ENCODE measurements at places on chromosomes 5 and 9.

- DNase-seq = no peak
Measured at GRCh38 chr9:107847978-107848964, 358.7 kb upstream of the KLF4 start.

GRCh38 chr5:56102889-56103288 is 108.1 kb upstream of the IL6ST start:
- no peak for DNase-seq

DNA sequence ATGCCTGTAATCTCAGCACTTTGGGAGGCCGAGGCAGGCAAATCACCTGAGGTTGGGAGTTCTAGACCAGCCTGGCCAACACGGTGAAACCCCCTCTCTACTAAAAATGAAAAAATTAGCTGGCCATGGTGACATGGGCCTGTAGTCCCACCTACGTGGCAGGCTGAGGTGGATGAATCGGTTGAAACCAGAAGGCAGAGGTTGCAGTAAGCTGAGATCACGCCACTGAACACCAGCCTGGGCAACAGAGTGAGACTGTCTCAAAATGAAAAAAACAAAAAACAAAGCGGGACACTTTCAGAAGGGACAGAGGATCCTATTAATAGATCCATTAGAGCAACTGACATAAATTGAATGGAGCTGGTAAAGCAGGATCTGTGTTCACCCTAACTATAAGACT is 89.6 kb upstream of the SGCD start:
- DNase-seq = no peak

GRCh38 chr9:126561582-126561981 is 52.1 kb upstream of the LMX1B start:
- DNase-seq = no peak

GRCh38 chr9:86126998-86127972 is 27.9 kb upstream of the GOLM1 start:
- DNase-seq = no peak

GRCh38 chr5:169300468-169301385 is at the start of gene SLIT3:
Gene SLIT3 (minus strand): TSS chr5:169301139. CDS start chr5:169300709, 430 bp downstream.
- DNase-seq = no peak

GRCh38 chr5:66974256-66974655 is 222.3 kb downstream of the CD180 start:
- DNase-seq = no peak

DNA sequence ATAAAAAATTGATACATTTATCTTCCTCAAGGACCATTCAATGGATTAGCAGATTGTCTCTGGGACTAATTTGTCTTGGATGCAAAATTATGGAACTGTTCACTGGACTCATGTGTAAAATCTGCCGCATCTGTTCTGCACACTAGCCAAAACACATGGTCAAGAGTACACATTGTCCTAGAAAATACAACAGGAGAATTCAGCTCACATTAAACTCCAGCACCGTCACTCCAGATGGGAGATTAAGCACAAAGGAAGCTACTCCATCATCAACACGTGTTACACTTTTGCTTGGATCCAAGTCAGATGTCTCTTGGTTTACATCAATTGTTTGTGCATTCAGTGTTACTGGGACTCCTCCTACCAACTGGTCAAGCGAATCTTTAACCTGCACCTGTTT is 28.8 kb downstream of the C5 start:
- no peak for DNase-seq

GRCh38 chr5:104412649-104413240 is 850.2 kb upstream of the NUDT12 start:
- DNase-seq = no peak

- no peak for DNase-seq
Measured at GRCh38 chr9:36725777-36726356, 153.2 kb downstream of the MELK start.

DNA sequence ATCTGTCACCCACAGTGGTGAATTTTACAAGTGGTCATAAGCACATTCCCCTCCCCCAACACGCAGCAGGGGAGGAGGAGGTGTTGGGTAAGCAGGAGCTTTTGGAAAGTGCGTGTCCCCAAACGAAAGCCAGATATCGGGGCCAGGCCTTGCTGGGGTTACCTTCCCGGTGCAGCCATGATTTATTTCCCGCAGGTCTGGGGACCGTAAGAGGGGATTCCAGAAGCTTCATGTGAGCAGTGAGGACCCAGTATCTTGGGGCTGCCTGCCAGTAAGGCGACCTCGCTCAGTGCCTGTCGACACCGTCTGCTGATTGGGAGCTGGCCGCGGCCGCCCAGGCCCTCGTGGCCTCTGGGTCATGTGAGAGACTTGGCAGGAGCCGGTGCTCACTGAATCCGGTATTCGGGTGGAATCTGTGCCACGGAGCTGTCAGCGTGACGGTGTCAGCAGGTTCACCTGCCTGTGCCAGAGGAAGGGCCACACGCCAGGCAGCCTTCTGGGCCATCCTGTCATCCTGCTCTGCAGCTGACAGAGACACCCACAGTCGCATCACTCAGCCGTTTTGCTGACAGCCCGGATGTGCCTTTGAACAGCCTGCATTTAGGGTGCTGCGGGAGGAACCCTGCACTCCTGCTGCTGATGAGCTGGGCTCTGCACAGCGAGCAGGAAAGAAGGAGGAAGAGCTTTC is 37.3 kb downstream of the SEC61B start:
- peak; percentile 15 for DNase-seq

GRCh38 chr9:92425474-92425873 is 1.2 kb upstream of the OMD start:
- DNase-seq = no peak

- no peak for DNase-seq
Measured at GRCh38 chr5:179864686-179865085, 6.1 kb upstream of the MRNIP start.

DNA sequence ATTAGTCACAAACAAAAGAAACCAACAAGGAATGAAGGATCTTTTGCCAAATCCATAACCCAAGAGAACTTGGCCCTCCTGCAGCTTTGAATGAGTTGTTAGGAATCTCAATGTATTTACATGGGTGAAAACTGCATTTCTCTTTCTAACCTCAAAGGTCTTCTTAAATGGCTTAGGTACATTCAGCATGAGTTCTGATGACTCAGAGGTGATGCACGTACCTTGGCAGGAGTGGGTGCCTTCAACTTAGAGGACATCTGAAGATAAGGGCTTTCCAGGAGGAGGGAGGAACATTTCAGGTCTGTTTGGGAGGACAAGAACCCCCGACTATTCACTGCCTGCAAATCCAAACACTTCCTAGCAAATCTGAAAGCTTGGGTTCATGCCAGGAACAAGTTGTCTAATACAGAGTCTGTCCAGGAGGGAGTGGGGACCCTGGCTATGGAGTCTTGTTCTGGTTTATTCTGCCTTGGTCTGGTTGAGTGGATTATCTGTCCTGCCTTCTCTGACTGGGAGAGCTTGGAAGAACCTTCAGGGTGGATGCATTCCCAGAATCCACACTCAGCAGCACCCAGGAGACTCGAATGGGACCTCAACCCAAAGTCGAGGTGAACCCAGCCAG is 65.7 kb downstream of the IRX2 start:
- no peak for DNase-seq

GRCh38 chr9:132849185-132849706 is 28.8 kb downstream of the AK8 start:
- no peak for DNase-seq

GRCh38 chr5:98905857-98906688 is 22.7 kb downstream of the CHD1 start:
- no peak for DNase-seq

DNA sequence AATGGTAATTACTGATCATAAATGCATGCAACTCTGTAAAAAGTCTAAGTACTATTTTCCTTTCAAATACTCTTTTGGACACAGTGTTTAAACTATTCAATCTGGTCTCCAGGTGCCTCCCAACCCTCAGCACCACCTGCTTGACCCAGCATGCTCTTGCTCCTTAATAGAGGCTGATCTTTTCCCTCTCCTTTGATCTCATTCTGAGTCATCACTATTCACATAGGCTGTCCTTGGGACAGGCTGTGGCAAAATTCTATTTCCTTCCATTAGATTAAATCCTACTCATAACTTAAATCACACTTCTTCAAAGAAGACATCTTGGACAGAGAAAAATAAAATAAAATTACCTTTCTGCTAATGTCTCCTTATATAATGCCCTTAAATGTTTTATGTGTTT is 199.4 kb upstream of the ST8SIA4 start:
- DNase-seq = no peak

- DNase-seq = no peak
Measured at GRCh38 chr9:98933890-98934289, 9.8 kb upstream of the COL15A1 start.

DNA sequence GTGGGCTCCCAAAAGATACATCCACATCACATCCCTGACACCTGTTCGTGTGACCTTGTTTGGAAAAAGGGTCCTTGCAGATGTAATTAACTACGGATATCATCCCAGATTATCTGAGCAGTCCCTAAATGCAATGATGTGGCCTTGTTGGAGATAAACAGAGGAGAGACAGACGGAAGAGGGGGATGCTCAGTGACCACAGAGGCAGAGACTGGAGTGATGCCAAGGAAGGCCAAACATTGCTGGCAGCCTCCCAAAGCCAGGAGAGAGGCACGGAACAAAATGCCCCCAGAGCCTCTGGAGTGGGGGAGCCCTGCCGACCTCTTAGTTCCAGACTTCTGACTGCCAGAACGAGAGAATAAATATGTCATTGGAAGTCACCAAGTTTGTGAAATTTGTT is 15.0 kb upstream of the VAV2 start:
- no peak for DNase-seq

- DNase-seq = no peak
Measured at GRCh38 chr5:81233080-81233634, at the start of gene CKMT2. Gene CKMT2 (plus strand): TSS chr5:81233322. CDS start chr5:81251133, 17,811 bp downstream.

Measured in T-helper 1 cell (primary cell).